ENCODE measurements at places on chromosomes 1 and 21.

DNA sequence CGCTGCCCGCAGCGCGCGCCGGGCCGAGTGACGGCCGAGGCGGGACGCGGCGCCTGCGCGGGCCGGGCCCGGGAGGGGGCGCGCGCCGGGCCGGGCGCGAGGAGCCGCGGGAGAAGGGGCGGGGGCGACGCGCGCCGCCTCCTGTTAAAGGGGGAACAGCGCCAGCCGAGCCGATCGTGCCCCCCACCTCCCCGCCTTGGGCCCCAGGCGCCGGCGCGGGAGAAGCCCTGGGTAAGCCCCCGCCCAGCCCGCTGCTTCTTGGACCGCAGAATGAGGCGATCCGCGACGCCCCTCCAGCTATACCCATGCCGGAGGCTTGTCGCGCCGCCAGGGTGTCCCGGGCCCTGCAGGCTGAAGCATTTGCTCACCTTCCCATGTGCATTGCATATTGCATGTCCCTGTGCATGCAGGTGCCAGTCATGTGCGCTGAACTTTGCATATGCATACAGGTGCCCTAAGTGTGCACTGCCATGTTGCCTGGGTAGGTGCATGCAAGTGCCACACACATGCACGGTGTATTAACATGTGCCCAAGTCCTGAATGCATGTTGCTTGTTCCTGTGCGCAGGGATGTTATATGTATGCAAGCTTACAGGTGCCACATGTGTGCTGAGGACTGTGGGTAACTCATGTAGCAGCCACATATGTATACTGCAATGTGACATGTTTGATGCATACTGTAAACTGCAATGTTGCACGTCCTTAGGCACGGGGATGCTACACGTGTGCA is at the start of gene ADGRB2:
TSS of gene ADGRB2 (minus strand) at position 29 of the 729 bp plus-strand sequence. CDS start 7,119 bp downstream, outside the sequence.
- DNase-seq = no peak

- DNase-seq = peak; percentile 45
These were observed 310.8 kb downstream of the USP25 start for GRCh38 chr21:16040601-16041000.

DNA sequence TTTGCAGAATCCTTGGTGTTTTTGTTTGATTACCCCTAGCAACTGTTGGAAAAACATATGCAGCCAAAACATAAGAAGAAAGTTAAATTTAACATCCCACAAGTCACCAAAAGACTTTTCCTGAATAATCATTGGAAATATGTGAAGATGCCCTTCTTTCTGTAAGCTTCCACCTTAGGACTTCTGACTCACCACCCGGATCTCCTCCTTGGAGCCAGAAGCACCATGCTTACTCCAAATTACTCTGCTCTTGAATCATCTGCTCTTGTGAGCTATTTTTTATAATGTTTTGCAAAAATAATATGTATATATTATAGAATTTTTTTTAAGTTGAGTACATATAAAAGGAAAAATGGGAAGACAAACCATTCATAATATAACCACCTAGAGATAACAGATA is 391.7 kb downstream of the KCTD3 start:
- DNase-seq = peak; percentile 56

DNA sequence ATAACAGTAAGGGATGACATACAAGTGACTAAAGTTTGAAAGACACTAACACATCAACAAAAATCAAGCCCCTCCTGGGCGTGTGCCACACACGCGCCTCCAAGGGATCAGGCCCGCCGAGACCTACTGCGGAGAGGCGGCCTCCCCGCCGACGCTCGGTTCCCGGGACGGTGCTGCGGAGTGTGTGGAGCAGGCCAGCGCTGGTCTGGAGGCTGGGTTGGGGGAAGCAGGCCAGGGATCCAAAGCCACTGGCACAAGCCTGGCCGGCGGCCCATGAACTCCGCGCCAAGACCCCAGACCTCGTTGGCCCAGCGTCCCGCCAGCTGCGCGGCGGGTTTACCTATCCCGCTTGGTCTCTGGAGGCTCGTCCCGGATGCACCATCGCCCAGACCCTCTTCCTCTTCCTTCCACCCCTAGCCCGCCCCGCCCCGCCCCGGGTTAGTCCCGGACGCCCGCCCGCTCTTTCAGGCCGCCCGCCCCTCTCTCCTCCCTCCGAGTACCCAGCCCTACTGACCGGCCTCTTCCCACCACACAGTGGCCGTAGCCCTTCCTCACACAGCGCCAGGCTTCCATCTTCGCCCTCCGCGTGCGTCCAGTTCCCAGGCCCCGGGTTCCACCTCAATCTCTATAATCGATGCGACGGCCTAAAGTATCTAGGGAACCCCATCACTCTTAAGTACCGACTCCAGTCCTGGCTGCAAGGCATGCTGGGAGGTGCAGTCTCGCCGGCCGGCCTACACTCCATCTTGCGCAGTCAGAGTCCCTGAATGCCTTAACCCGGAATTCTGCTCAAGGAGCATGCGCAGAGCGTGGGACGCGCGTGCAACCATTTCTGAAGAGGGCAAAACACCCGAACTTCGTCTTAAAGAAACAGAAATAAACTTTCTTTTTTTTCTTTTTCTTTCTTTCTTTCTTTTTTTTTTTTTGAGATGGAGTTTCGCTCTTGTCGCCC is at the start of gene ANGEL2:
TSS of gene ANGEL2 (minus strand) at position 769 of the 952 bp plus-strand sequence. CDS start at position 573, 196 bp downstream.
- peak; percentile 97 for DNase-seq

DNA sequence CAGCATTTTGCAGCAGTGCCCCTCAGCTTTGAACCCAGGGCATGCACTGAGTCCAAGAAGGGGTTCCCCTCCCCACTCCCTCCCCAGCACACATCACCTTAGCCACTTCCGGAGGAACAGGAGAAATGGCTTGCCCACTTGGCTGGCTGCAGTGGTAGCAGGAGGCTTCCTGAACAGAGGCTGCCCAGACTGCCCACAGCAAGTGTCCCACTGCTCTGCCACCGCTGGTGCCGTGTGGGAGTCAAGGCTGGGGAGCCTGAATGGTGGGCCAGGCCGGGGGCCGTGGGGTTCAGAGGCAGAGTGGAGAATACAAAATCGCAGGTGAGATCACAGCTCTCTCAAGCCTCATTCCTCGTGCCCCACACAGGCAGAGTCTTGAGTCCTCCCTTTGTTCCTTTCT is 34.5 kb downstream of the CD247 start:
- DNase-seq = no peak

GRCh38 chr1:76048219-76048618 is 26.3 kb upstream of the ST6GALNAC3 start:
- no peak for DNase-seq

DNA sequence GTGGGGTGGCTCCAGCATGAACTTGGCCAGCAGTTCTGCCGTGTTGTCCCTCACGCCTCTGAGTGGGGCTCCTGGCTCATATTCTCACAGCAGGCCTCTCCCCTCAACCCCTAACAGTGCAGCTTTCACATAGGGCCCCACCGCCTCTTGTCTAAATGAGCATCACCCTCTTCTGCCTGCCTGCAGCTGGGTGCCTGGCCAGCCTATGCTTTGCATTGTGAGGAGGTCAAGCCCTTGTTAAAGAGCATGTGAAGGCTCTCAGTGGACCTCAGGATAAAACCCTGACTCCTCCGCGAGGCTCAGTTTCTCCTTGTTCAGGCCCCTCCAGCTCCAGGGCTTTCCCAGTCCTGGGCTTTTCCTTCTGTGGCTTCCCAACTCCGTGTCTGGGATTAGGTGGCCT is 34.8 kb downstream of the CRYAA start:
- DNase-seq = no peak

- no peak for DNase-seq
These were observed 467.4 kb downstream of the COL11A1 start for GRCh38 chr1:102640872-102641271.

GRCh38 chr1:153958961-153959260 is 499 bp upstream of the CRTC2 start:
- no peak for DNase-seq

- no peak for DNase-seq
These were observed 201.2 kb upstream of the ADAMTS5 start for GRCh38 chr21:27168084-27168483.

DNA sequence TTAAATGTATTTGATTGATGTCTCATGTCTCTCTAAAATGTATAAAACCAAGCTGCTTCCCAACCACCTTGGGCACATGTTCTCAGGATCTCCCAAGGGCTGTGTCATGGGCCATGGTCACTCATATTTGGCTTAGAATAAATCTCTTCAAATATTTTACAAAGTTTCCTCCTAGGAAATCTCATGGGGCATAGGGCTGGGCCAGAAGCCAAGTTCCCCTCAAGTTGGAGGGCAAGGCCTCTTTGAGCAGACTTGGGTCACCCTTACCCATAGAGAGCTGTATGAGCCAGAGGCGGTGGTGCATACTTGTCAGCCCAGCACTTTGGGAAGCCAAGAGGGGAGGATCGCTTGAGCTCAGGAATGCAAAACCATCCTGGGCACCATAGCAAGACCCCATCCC is 2.3 kb upstream of the FBXO42 start:
- no peak for DNase-seq

GRCh38 chr1:184648160-184648855 is 106.3 kb downstream of the EDEM3 start:
- DNase-seq = no peak

GRCh38 chr21:45788637-45789506 is 145.3 kb downstream of the PCBP3 start:
- DNase-seq = no peak

DNA sequence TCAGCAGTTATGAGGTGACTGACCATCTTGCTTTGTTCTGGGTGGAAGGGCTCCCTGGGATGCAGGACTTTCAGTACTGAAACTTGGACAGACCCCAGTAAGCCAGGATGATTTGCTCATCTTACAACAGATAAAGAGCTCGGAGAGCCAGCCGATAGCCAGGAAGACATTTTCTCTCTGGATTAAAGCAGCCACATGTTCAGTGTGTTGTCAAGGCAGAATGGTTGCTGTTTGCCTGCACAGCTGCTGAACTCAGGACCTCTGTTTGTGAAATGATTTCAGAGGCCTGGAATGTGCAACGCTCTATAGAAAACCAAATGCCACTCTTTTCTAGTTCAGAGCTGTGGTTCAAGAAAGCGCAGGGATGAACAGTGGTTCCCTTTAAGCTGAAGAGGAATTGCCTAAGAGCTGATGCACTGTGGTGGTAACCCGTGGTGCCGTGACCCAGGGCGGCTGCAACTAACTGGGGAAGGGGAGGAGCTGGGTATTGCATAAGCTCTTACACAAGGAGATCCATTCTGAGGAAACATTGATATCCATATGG is 40.7 kb downstream of the CASQ2 start:
- peak; percentile 93 for DNase-seq

DNA sequence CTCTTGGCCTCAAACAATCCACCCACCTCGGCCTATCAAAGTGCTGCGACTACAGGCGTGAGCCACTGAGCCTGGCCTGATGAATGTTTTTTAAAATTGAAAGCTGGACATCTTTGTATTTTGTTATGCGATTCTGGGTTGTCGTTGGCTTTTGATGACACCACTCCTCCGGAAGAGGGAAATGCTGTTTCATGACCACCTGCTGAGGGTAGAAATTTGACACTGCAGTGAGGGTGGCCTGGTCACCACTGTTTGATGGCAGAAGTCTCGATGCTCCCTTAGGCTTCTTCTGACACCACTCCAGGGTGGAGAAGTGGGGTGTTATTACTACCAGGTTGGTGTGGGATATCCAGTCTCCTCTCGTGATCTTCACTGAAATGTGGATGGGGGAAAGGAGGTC is 357.2 kb downstream of the RGS7 start:
- no peak for DNase-seq

DNA sequence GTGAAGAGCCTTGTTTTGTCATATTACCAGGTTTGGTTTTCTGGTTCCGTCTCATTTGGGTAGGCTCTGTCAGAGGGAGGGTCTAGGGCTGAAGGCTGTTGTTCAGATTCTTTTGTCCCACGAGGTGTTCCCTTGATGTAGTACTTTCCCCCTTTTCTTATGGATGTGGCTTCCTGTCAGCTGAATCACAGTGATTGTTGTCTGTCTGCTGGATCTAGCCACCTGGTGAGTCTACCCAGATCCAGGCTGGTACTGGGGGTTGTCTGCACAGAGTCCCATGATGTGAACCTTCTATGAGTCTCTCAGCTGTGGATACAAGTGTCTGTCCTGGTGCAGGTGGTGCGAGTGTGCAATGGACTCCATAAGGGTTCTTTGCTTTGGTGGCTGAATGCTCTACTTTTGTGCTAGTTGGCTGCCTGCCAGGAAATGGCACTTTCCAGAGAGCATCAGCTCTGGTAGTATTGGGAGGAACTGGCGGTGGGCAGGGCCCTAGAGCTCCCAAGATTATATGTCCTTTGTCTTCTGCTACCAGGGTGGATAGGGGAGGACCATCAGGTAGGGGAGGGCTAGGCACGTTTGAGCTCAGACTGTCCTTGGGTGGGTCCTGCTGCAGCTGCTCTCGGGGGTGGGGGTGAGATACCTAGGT is 246.0 kb downstream of the RYR2 start:
- no peak for DNase-seq

- no peak for DNase-seq
These were observed 282.2 kb downstream of the CACNA1E start for GRCh38 chr1:181765451-181766026.

Measured in fibroblast of skin of right quadriceps (primary cell).